ENCODE measurements at places on chromosomes 16 and 17.

- DNase-seq: no peak
Observed at GRCh38 chr16:52416888-52417287, 130.1 kb downstream of the TOX3 start.

GRCh38 chr16:19524356-19524615 is 544 bp downstream of the CCP110 start:
- no peak for DNase-seq

DNA sequence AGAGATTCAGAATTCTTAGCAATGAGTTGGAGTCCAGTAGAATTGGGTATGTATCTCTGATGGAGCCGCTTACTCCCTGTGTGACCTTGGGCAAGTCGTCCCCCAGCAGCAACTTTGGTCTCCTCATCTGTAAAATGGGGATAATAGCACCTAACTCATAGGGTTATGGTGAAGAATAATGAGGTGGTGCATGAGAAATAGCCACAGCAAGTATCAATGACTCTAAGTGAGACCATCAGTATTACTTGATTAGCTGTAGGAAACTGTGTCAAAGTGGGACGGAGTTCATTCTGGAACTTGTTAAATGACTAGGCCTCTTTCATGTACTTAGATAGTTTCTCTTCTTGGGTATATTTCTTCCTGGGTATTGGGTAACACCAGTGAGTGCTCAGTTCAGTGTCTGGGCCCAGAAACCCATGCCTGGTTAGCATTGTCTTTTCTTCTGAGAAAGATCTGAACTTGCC is 6.4 kb downstream of the PRKCB start:
- peak; percentile 62 for DNase-seq

DNA sequence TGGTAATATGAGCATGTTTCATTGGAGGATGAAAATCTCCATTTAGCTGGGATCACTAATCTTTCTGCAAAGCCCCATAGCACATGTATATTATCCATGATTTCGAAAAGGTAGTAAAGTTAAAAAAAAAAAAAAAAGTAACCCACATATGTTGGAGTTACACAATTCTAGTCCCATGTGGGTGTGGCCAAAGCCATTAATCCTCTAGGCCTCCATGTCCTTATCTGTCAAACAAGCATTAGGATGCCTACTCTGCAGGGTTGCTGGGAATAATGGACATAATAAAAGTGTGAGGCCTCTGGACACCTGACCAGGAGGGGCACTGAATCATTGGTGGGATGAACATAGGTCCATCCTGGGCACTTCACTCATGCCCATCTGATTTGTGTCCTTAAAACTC is 29.2 kb upstream of the VAT1L start:
- DNase-seq: no peak

DNA sequence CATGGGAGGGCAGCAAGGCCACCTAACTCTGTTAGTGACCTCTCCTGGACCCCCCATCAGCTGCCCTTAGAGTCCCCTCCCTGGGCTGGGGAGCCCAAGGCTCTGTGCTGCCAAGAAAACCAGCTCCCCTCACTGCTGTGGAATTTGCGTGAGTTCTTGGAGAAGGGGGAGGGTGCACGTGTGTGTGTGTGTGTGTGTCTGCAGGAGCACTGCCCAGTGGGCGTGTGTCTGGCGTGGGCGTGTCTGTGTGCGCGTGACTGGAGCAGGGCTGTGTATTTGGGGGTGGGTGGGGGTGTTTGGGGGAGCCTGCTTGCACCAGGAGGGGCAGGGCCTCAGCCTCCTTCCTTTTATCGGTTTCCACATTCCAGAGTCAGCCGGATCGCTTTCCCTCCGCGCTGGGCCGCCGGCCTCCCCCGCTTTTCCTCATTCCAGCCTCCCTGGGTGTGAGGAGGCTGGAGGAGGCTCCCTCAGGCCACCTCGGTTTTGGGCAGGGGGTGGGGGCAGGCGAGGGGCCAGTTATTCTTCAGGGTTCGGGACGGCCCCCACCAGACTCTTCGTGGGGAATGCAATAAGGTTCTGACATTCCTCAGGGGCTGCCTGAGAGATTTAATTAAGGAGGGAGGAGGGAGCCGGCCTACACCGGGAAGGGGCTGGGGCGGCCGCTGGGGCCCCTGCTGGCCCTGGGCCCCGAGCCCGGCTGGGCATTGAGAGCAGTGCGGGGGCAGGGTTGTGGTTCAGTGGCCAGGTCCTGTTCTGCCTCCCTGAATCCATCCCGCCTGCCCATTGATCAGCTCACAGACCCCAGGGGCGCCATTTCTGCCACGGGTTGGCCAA is 2.5 kb downstream of the VASN start:
- DNase-seq: no peak
